ENCODE measurements at places on chromosomes 5 and 9.

DNA sequence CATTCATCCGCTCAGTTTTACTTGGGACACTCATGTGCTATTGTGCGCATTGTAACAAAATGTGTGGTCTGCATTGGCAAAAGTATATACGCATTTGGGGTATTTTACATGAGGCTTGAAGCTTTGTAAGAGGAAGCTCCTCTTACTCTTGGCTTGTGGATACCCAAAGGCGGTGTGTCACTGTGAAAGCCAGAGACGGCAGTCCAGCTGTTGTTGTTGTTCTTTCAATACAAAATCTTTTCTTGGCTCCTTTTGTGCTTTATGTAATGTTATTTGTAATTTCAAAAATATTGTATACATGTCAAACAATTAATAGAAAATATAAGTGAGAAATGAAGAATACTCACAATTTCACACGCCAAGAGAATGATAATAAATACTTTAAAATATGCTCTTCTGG is 128.3 kb upstream of the MOCS2 start:
- no peak for DNase-seq

DNA sequence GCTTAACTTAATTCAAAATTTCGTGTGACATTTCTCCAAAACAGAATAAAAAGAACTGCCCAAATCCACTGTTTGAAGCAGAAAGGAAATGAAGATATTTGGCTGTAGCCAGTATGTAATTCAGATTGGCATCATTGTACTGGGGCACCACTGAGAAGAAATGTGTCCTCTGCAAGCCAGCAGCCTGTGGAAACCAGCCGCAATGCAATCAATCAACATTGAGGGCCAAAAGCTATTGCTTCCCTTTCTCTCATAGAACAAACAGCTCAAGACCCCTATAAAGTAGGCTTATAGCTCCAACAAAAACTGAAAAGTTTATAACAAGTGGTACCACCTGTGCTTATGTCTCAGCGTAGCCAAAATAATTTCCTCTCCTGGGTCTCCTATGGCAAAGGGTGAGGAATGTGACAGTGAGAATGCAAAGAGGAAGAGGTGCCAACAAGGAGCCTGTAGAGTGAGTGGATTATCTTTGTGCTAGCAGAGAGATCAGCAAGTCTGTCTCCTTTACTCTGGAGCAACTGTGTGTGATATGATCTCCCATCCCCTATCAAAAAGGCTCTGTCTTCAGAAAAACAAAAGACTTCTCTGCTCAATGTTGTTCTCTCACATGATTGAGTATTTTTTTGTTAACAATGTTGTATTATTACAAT is 1072.3 kb upstream of the DMAC1 start:
- DNase-seq = no peak

- DNase-seq = no peak
These were observed 286.4 kb downstream of the FANCC start for GRCh38 chr9:95030920-95031642.

GRCh38 chr9:123834889-123835562 is 94.9 kb downstream of the DENND1A start:
- no peak for DNase-seq

DNA sequence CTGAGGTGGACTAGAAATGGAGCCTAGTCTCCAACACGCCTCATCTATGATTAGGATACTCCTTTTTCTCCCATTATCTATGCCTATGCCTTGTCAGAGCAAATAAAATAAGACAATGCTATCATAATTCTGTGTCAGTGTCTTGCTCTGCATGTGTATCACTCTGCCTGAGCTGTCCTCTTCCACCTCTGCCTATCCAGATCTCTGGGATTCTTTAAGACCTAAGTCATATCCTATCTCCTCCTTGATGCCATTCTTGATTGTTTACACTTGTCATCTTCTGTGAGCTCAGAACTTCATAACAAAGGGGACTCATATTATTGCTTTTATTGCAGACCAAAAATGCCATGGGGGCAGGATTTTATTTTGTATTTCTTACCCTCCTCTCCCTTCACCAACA is 351.2 kb upstream of the C9orf72 start:
- DNase-seq = no peak

DNA sequence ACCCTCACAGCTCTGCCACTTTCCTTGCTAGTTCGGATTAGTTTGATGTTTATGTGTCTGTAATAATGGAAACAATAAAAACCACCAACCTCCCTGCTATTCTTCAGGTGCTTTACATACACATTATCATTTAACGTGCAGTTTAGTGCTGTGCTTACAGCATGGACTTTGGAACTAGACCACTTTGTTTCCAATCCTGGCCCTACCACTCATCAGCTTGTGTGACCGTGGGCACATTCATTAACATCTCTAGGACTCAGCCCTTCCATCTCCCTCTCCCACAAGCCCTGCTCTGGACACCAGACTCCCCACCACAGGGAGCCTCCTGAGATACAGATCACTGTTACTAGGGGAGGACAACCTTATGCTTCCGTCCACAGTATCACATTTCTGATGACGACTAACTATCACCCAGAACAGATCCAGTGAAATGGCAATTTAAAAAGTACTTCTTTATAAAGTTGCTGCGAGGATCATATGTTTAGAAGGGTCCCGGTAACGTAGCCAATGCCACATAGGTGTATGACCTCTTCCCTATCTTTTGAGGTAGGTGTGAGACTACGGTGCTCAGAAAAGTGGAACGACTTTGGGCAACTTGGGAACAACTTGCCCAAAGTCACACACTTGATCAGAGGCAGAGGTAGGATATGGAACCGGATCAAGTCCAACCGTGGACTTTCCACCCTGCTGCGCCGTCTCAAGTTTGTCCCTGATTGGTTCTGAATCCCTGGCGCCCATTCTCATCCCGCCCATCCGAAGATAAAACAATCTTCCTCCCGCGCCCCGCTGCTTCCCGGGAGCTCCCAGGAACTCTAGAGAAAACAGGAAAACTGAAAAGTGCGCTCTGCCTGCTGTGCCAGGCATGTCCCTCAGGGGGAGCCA is 132.4 kb upstream of the NIPBL start:
- DNase-seq = no peak

DNA sequence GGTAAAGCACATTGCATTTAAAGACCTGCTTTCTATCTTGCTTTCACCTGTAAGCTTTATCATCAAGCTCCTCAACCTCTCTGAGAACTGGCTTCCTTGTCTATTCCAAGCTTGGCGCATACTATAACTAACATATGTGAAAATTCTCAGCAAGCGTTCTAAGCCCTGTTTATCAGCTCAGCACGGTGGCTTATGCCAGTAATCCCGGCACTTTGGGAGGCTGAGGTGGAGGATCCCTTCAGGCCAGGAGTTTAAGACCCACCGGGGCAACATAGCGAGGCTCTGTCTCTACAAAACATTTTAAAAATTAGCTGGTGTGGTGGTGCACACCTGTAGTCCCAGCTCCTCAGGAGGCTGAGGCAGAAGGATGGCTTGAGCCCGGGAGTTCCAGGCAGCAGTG is 1.6 kb upstream of the ATP6V0E1 start:
- no peak for DNase-seq

GRCh38 chr5:66727630-66728029 is 131.4 kb downstream of the MAST4 start:
- DNase-seq = no peak

- no peak for DNase-seq
These were observed 68.5 kb downstream of the SECISBP2 start for GRCh38 chr9:89386797-89387196.

Measured in cerebellar nuclear complex (tissue), 1 donor.